ENCODE measurements at places on chromosomes 16 and 17.

GRCh38 chr17:17888371-17888770 is 51.6 kb upstream of the SREBF1 start:
- no peak for DNase-seq

- DNase-seq: no peak
Observed at GRCh38 chr17:50668025-50668837, 33.5 kb downstream of the ABCC3 start.

DNA sequence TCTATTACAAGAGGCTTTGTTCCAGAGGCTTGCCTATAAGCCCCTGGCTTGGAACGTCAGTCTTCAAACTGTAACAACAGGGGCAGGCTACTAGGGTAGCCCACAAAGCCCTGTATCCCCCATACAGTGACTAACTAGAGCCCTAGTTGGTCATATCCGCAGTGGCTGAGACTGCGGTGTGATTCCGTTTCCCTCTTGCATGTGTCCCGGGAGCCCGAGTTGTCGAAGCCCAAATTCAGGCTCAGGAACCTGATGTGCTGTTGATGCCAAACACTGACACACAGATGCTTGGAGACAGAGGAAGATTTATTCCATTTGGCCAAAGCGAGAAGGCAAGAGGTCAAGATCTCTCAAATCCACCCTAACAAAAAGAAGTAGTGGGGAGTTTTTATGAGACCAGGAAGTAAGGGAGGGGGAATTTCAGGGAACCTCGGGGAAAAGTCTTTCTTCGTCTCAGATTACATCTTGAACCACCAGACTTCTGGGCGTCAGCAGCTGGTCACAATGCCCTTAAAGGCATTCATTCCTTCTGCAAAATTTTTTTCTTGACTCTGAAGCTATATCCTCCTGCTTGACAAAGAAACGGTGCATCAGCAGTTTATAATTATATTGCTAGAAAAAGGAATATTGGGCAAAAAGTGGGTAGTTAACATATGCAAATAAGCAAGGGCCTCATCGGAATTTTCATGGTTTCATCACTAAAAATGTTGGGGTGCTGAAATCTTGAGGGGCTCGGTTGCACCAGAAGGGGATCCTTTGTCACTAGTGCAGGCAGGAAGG is 879 bp downstream of the SLFN5 start:
- peak; percentile 76 for DNase-seq

GRCh38 chr16:30896261-30896888 is at the start of gene CTF1:
Gene CTF1, plus strand, starts transcription at chr16:30896614. Its CDS starts 30 bp downstream, at chr16:30896644.
- DNase-seq: no peak

Measured in activated CD8-positive, alpha-beta T cell treated with anti-CD3 and anti-CD28 coated beads, Interleukin-2, amount 10 ng/mL, durations not matched to agents 7 days and 5 days (primary cell).